ENCODE measurements at places on chromosomes 12 and 14. TPM values are rescaled to one million over a fixed set of nuclear protein-coding genes. Genes with fewer than 3 reads are reported as not detected.

DNA sequence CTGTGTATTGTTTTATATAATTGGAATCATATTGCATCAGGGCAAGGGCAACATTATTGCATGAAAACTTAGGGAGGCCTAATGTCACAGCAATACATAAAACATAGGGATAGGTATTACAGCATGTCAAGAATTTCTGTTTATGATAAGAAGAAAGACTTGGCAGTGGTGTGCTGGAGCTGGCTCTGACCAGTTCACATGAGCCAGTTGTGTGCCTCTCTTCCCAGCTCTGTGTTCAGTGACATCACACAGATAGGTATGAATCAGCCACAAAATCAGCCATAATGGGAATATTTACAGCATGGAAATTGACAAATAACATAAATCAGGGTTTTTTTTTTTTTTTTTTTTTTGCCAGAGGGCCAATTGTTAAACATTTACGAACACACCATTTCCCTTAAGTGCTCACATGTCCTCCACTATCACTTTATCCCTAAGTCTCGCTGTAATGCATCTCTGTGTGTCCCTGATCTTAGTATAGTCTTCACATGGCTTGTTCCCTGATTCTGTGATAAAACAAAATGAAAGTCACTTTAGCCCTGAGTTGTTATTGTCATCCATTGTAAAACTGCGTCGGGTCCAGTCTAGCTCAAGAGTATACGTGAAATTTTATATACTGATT lies 31.9 kb upstream of the ACSM4 start:
- no peak overlapping the region for H3K4me3 ChIP-seq
- no peaks in the 10 kb centered on the region for H3K36me3 ChIP-seq
- no peak for DNase-seq
- no peak overlapping the region for H3K27ac ChIP-seq

The AMN gene
- 3.0 TPM for total RNA-seq

The FLRT2 gene
- 312 TPM for total RNA-seq

The HOXC5 gene
- total RNA-seq: 2.7 TPM

DNA sequence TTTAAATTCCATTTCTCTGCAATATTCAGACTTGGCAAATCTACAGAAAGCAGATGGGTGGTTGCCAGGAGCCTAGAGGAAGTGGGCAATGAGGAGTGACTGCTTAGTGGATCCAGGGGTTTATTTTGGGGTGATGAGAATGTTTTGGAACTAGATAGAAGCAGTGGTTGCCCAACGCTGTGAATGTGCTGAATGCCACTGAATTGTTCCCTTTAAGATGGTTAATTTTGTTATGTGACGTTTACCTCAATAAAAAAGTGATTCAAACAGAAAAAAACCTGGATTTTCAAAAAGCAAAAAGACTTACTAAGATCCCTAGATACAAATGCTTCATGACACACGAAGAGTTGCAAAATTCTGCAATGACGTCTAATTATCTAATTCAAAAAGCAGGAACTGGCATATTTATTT lies 34.2 kb downstream of the DAO start:
- H3K27ac ChIP-seq: no peak overlapping the region
- H3K36me3 ChIP-seq: no peaks in the 10 kb centered on the region
- H3K27me3 ChIP-seq: no peaks in the 10 kb centered on the region
- no peak overlapping the region for H3K4me3 ChIP-seq
- peaks cover 2% of the 10 kb centered on the region for H3K4me1 ChIP-seq
- no peak for DNase-seq

The RD3L gene
- not detected for total RNA-seq

The SIX6 gene
- total RNA-seq: not detected

- H3K36me3 ChIP-seq: no peaks in the 10 kb centered on the region
- peaks cover 4% of the 10 kb centered on the region for H3K4me1 ChIP-seq
- H3K4me3 ChIP-seq: no peak overlapping the region
- no peak overlapping the region for H3K27ac ChIP-seq
- no peak for DNase-seq
These were observed 1069.1 kb upstream of the SEL1L start for GRCh38 chr14:82602794-82603193.

The LHX5 gene
- 0.41 TPM for total RNA-seq

DNA sequence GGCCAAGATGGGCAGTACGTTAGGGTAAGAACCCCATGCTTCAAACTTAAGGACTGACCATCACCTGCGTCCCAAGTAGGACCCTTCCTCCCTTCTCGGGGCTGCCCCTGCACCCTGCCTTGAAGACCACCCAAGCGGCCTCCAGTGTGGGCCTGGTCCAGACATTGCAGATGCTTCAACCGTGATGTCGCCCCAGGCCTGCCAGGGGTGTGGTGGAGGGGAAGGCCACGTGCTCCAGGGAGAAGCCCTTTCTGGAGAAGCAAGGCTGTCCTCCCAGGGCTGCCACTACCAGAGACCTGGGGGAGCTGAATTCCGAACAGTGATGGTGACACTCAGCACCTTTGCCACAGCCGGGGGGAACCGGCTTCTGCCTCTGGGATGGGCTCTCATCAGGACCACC lies 13.3 kb downstream of the NGB start:
- peaks cover 4% of the 10 kb centered on the region for H3K4me1 ChIP-seq
- no peaks in the 10 kb centered on the region for H3K36me3 ChIP-seq
- peaks cover 9% of the 10 kb centered on the region for H3K27me3 ChIP-seq
- DNase-seq: no peak
- no peak overlapping the region for H3K27ac ChIP-seq

GRCh38 chr12:24488091-24488596 lies 460.8 kb downstream of the BCAT1 start:
- H3K27me3 ChIP-seq: no peaks in the 10 kb centered on the region
- H3K4me3 ChIP-seq: no peak overlapping the region
- H3K4me1 ChIP-seq: peaks cover 9% of the 10 kb centered on the region
- no peak overlapping the region for H3K27ac ChIP-seq
- no peak for DNase-seq
- no peaks in the 10 kb centered on the region for H3K36me3 ChIP-seq
